Progenitor cell of endocrine pancreas (in vitro differentiated cells): ENCODE measurements at places on chromosomes 3 and 15.

GRCh38 chr15:88841236-88841635 is 38.0 kb downstream of the ACAN start:
- DNase-seq: no peak

DNA sequence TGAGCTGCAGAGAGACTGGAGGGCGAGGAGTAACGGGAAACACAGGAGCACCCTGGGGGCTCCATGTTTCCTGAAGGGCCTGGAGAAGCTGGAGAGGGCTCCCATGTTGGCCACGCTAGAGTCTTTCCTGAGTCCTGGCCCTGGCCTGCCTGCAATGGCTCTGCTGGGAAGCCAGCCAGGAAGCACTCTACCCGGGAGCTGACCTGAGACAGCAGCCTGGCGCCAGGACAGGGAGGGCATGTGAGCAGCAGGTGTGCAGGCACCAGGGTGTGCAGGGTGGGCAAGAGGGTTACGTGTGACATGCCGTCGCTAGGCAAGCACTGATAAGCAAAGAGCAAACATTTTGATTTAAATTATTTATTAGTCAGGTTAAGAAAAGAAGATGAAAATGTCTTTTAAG is 301.4 kb downstream of the OCA2 start:
- DNase-seq: no peak

DNA sequence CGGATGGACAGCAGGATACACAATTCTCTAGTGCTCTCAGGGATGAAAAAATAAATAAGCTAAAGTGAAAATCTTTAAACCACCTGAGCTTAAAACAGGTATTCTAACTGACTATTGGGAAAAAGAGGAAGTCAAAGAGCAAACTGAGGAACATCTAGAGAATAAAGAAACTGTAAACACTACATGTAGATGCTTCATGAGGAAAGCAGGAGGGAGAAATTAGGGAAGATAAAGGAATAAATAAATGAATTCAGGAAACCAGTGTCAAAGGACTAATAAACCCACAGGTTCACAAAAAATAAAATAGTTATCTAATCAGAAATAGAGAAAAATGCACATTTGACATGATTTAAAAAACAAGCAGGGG is 525 bp upstream of the MCCC1 start:
- DNase-seq: no peak

- DNase-seq: no peak
These were observed 116.7 kb downstream of the RASA2 start for GRCh38 chr3:141603473-141604035.

DNA sequence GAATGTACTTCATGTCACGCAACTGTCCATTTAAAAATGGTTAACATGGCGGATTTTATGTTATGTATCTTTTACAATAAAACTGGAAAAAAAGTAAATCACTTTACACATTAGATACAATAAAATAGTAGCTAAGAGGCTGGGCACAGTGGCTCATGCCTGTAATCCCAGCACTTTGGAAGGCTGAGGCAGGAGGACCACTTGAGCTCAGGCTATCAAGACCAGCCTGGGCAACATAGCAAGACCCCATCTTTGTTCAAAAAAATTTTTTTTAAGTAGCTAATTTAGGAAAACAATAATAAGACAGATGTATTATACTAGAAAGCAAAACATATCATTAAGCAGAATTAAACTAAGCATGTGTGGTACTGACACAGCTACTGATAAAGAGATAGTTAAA is 11.5 kb downstream of the RNF168 start:
- DNase-seq: no peak

GRCh38 chr3:87810452-87811016 is 248.3 kb downstream of the CGGBP1 start:
- DNase-seq: no peak

DNA sequence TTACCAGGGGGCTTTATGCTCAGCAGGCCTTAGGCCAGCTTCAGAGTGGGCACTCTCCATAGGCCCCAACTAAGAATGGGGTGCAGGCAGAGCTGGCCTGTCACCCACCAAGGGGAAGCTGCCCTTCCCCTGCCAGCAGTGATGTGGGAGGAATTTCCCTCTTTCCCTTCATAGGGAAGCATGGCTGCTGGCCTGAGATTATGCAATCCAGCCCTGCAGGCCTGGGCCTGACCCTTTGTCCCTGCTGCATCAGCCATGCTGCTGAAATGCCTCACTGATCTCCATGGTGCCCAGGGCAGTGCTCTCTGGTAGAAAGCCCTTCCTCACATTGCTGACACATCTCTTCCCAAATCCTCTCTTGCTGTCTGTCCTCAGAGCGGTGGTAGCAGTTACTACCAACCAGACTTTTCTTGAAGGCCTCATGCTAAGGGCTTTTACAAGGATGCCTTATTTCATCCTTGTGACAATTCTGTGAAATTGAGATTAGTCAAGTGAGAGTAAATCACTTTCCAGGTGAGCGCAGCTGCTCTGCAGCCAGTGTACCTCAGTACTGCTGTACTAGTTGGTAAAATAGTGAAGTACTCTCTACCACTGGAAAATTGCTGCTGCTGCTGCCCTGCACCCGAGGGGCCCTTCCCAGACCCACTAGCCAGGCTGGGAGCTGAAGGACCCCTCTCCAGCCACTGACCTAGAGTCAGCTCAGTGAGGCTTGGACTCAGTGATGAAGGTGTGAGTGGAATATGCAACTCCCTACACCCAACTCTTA is 33.8 kb downstream of the MRAS start:
- no peak for DNase-seq

DNA sequence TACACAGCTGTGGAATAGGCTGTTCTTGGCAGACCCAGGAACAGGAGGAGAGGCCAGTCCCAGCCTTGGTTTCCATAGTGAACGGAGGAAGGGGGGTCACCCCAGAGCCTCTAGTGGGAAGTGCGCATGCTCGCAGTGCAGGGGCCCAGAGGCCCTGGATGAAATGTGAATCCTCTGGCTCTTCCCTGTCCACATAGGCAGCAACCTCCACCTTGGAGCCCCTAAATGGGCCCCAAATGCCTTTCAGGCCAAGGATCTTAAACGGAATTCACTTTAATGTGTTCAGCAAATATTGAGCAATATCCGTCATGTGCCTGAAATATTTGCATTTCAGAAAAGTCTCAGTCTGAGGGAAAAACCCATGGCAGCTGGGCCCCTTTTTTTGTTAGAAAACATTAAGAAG is 3.3 kb upstream of the NDN start:
- peak; percentile 36 for DNase-seq

- no peak for DNase-seq
These were observed 20.1 kb downstream of the GASK1A start for GRCh38 chr3:42999212-42999611.

DNA sequence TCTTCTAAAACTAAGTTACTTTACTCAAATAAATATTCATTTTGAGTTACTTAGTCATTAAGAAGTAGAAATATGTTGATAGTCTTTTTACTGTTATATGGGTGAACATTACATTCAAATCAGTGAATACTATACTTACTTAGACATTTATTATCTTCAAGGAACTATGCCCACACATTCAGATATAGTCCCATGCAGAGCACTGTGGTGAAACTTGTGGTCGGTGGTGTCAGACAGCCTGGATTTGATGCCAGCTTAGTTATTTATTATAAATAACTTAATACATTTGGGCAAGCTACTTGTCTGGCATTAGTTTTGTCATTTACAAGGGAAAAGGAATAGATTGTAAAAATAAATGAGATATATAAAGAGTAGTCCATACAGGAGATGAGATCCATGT is 149.5 kb downstream of the RAP2B start:
- no peak for DNase-seq

DNA sequence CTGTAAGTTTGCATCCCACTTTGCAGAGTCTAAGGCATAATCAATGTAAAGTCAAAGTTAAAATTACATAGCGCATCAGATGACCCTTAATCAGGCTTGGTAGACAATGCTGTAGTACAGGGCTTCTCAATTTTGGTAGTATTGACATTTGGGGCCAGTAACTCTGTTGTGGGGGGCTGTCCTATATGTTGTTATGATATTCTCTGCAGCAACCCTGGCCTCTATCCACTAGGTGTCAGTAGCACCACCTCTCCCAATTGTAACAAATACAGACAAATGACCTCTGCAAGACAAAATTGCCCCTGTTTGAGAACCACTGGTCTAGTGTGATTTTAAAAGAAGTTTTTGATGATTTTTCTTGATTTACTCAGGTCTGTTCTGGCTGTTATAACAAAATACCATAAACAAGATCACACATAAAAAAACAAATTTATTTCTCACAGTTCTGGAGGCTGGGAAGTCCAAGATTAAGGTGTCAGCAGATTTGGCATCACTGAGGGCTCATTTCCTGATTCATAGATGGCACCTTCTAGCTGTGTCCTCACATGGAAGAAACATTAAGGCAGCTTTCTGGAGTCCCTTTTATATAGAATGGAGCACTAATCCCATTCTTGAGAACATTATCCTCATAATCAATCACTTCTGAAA is 37.6 kb upstream of the SLC9A9 start:
- no peak for DNase-seq

- DNase-seq: no peak
These were observed 100.9 kb upstream of the ROBO2 start for GRCh38 chr3:76938962-76939361.

GRCh38 chr15:60553163-60553562 is 74.2 kb upstream of the ICE2 start:
- no peak for DNase-seq

GRCh38 chr3:87413814-87414213 is 137.4 kb upstream of the POU1F1 start:
- no peak for DNase-seq

DNA sequence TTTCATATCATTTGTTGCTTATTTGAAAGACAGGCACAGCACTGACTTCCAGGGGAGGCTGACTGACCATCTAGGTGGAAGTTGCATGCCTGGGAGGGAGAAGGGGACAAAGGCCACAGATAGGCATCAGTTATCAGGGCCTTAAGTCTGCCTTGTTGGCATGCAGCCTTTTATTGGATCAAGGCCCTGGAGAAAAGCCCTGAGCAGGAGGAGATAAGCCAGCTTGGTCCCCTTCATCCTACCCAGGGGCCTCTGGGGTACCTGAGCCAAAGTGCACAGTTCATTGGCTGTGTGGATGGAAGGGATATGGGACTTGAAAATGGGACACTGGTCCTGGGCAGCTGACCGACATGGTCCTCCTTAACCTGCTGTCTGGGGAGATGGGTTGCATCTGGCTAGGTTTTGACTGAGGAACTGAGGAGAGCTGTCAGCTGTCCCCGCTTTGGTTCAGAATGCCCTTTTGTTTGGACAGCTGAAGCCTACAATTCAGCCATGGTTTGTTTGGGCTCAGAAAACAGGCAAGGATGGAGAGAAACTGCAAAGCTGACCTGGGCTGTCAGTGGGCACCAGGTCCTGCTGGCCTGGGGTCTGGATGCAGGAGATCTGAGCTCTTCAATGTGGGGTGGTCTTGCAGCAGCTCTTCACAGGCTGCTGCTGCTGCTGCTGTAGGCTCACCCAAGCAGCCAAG is 60.0 kb downstream of the FLNB start:
- no peak for DNase-seq

DNA sequence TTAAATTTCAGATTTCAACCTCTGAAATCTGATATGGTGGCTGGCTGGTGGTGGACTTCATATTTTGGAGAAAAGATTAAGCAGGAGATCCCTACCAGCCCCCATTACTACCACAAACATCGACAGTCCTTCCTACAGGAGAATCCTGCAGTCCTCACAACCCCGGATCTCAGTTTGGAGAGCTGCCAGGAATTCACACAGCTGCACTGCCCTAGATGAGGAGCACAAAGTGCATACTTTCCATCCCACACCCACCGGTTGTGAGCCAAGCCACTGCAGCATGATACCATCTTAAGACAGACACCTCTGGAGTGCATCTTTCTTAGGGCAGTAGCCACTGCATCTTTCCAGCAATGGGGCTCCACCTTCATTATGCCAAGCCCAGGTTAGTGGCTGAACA is 185.5 kb upstream of the GPR149 start:
- no peak for DNase-seq
